ENCODE measurements at places on chromosomes 6 and 20.

DNA sequence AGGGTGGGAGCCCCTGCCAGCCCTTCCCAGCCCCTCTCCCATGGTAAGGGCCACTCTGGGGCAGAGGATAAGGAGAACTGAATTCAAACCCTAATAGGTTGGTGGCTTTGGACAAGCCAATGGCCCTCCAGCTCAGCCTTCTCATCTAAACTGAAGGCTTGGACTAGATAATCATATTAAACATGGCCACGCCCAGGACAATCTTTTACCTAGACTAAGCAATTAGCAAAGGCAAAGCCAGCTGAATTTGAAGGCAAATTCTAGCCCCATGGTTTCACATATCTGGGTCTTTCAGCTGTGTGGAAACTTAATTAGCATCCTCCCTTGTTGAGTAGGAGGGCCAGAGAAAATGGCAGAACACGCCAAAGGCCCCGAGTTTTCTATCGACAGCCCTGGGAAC is 10.7 kb downstream of the SLC22A23 start:
- DNase-seq = no peak

DNA sequence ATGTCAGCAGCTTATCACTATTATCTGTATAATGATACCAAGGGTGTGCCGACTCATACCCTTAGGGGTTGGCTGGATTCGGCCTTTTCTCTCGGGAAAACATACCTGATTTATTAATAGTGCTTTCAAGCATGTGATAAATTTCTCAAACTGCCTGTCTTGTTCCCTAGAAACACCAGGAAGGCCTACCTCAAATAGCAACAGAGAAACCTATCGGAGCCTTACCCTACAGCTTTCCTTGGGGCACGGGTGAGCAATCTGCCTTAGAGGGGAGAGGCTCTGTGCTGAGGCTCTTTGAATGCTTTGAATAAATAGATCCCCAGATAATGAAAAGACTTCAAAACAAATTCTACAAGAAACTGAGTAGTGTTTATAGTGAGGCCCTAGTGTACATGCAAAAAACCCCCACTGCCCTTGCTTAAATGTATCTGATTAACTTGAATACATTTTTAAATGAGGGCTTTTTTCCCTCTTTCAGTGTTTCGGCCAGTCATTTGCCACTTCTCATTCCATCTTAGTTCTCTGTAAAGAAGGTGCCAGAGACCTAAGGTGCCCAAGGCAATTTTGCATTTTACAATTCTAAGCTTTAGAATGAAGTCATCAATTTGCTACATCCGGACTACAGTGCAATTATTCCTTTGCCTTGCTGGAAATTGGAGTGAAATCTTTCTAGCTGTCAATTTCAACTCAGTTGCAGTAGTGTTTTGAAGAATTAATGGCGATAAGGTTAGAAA is 320.1 kb downstream of the ESR1 start:
- no peak for DNase-seq

DNA sequence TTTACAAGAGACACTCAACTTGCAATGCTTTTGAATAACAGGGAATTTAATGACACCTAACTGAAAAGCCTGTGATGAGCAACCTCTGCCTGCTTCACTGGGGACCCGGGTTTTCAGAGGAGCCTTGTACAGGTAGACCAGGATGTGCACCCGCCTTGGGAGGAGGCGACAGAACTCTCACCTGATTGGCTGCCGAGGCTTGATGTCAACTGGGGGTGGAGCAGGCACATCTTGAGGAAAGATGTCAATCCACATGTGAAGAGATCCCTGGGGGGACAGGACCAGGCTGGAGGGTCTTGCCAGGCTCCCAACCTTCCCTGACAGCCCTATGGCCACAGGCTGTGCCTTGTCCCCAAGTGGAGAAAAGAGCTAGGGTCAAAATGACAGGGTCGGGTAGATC is 19.8 kb downstream of the ERGIC3 start:
- no peak for DNase-seq

DNA sequence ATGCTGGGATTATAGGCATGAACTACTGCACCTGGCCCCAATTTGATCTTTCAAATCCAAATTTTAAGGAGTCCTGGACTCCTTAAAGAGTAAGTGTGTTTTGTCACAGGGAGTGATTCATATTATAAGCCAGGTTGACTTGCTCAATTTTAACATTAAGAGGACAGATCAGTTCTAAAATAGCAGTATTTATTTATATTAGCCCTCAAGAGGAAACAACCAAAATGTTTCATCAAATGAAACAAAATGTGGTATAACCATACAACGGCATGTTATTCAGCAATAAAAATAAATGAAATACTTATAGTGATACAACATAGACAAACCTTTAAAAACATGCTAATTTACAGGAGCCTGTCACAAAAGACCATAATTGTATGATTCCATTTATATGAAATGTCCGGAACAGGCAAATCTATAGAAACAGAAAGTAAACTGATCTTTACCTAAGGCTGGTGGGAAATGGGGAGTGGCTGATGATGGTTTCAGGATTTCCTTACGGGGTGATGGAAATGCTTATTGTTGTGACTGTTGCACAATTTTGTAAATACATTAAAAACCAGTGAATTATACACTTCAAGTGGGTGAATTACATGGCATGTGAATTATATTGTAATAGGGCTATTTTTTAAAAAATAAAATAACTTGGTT is 637.4 kb downstream of the MMUT start:
- no peak for DNase-seq

GRCh38 chr6:167932468-167933276 is 64.8 kb upstream of the KIF25 start:
- DNase-seq = no peak
